ENCODE measurements at places on chromosomes 1 and 21.

GRCh38 chr1:182972829-182973228 lies 19.9 kb upstream of the SHCBP1L start:
- DNase-seq, result no peak

DNA sequence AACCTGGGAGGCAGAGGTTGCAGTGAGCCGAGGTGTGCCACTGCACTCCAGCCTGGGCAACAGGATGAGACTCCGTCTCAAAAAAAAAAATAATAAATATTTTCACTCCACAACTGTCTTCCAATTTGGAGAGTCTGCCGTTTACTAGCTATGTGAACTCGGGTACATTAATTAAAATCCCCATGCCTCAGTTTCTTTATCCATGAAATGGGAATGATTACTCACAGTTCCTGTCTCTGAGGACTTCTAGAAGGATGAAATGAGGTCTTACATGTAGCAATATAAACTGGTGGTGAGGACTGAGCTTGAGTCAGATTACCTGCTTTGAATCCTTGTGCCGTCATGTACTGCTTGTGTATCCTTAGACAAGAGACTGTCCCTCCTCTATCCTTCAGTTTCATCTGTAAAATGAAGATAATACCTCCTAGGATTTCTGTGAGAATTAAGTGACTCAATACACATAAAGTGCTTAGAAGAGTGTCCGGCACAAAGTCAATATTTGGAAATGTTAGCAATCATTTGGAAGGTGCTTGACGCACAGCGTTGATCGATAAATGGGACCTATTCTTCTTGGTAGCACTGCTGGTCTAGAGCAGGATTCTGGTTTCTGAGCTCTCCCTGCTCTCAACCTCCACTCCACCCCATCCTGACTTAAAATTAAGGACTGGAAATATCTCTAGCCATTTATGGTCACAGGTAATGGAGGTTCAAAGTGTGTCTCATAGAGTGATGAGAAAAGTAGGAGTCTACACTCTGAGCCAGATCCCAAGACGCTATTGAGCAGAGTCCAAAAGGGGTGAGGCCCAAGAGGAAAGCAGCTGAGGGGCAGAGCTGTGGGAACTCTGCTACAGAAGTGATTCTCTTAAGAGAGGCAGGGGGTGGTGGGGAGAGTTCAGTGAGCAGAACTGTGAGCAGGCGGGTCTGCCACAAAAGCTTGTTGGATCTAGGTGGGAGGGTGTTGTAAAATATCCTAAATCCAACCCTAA lies 11.6 kb upstream of the DDI2 start:
- DNase-seq, result no peak

DNA sequence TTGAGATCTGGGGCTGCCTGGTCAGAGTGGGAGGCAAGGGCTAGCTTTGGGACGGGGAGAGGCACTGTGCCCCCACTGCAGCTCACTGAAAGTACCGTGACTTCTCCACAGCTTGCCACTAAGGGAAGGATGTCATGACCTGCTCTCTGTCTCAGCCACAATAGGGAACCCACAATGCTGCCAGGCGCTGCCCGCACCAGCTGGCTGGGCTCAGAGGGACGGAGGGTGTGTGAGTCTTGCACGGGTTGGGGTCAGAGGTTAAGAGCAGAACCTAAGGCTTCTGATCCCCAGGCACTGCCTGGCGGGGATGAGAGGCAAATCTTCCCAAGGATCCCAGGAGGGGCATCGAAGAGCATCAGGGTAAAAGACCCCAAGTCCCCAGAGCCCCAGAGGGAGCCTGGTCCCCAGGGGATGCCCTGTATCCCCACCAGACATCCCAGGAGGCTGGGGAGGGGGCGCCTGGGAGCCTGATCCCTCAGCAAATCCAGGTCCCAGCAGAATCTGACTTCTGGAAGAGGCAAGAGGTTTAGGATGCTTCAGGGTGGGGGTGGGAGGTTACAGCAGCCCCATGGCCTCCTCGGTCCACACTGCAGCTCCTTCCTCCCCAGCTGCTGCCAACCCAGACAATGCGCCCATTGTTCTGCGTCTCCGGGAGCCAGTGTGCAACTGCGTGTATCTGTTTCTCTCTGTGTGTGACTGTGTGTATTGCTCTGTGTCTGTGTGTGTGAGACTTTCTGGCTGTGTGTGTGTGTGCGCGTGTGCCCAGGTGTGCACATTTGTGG lies 2.0 kb upstream of the MARCKSL1 start:
- peak; percentile 79 for DNase-seq

DNA sequence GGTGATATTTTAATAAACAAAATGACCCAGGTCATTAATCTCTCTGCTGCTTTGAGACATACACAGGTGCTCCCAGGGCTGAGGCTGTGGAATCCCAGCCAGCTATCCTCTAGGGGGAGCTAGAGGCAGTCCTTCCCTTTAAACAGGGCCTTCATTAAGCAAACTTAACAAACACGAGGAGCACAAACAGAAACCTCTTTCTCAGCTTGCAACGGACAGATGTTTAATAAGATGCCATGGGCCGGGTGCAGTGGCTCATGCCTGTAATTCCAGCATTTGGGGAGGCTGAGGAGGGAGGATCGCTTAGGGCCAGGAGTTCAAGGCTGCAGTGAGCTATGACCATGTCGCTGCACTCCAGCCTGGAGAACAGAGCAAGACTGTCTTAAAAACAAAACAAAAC lies 106.7 kb downstream of the HIVEP3 start:
- DNase-seq, result peak; percentile 71

- no peak for DNase-seq
These were observed at the start of gene AIM2 for GRCh38 chr1:159076438-159077119. AIM2 (minus strand) TSS chr1:159076766; CDS start chr1:159073499, 3,267 bp downstream.

DNA sequence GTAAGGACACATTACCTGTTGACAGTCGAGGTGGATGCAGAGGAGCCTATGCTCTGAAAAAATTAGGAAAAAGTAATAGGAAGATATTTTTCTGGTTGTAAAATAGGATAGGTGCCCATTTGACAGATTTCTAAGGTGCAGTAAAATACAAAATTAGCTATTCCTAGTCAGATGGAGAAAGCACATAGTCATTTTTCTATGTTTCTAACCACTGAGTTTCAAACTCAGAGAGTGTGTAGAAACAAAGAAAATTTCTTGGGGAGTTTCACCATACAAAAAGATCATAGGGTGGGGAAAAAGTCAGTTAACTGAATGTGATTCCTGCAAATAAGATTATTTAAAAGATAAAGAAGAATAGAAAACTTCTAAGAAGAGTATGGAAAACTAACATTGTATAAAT lies 666.9 kb downstream of the KCNT2 start:
- DNase-seq, result no peak

DNA sequence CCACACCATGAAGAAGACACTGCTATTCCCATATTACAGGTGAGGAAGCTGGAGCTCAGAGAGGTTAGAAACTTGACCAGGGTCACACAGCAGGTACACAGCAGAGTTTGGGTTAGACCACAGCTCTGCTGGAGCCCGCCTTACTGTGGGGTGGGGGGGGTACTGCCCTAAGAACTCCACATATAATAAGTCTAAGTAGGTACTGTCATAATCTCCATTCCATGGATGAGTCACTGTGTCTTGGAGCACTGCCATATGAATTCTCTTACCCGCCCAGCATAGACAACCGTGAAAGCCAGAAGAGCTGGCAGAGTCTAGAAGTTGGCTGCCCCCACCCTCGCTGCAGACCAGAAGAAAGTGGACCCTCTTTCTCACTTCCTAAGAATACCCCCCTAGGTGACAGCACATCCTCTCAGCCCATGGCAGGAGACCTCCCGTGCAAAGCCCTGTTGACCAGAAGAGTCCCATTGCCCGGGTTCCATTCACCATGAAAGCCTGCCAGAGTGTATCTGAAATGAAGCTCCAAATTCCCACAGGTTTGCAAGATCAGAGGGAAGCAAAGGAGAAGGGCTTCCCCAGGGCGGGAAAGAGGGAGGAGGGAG lies 5.2 kb upstream of the PLA2G2D start:
- DNase-seq, result peak; percentile 93

GRCh38 chr1:203629507-203630082 lies 3.0 kb downstream of the ATP2B4 start:
- no peak for DNase-seq

DNA sequence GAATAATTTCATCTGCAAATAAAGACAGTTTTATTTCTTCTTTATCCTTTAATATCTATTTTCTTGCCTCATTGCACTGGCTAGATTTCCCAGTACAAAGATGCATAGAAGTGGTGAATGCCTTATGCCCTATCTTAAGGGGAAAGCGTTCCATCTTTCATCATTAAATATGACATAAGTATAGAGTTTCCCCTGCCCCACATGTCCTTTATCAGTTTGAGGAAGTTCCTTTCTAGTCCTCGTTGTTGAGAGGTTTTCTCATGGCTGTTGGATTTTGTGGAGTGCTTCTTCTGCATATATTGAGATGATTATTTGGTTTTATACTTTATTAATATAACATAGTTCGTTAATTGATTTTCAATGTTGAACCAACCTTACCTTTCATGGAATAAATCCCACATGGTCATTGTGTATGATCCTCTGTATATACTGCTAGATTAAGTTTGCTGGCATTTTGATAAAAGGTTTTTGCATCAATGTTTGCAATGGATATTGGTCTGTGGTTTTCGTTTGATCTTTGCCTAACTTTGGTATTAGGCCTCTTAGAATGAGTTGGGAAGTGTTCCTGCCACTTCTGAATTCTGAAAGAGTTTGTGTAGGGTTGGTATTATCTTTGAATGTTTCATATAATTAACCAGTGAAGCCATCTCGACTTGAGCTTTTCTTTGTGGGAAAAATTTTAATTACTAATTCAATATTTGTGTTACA lies 15.6 kb downstream of the PRKACB start:
- no peak for DNase-seq

- peak; percentile 49 for DNase-seq
These were observed 33.8 kb upstream of the RPL11 start for GRCh38 chr1:23657659-23658275.

- DNase-seq, result no peak
These were observed 22.9 kb downstream of the CITED4 start for GRCh38 chr1:40838980-40839942.

DNA sequence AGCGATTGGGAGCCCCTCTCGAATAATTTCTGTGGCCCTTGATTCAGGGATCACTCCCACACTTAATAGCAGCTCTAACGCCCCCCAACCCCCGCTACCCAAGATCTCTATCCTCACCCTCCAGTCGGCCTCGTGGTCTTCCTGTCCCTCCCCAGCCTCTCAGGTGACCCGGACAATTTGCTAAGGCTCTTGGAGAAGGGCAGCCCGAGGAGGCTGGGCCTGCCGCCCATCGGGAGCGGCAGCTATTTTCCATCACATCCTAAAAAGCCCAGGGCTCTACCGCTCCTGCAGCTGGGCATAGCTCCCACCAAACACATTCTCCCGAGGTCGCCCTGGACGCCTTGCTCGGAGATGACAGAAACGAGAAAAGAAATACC lies 12.0 kb upstream of the PHLDA3 start:
- no peak for DNase-seq

GRCh38 chr1:30321246-30321910 lies 402.0 kb downstream of the MATN1 start:
- no peak for DNase-seq

DNA sequence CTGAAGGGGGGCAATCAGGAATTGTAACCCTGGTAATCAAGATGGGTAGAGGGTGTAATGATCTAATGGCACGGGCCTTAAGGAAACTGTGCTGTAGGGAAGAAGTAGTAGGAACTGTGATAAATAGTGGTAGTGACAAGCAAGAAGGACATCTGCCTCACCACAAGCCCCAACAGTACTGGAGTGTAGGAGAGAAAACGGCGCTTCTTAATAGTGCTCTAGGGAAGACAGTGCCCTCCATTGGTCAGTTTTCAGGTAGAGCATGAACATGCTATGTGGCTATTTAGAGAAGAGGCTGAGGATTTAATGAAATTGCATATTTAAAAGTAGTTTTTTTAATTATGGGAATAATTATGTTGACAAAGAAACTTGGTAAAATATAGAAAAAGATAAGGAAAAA lies 32.2 kb downstream of the SLC30A7 start:
- no peak for DNase-seq

GRCh38 chr1:64087768-64088167 lies 115.7 kb upstream of the UBE2U start:
- DNase-seq, result no peak

DNA sequence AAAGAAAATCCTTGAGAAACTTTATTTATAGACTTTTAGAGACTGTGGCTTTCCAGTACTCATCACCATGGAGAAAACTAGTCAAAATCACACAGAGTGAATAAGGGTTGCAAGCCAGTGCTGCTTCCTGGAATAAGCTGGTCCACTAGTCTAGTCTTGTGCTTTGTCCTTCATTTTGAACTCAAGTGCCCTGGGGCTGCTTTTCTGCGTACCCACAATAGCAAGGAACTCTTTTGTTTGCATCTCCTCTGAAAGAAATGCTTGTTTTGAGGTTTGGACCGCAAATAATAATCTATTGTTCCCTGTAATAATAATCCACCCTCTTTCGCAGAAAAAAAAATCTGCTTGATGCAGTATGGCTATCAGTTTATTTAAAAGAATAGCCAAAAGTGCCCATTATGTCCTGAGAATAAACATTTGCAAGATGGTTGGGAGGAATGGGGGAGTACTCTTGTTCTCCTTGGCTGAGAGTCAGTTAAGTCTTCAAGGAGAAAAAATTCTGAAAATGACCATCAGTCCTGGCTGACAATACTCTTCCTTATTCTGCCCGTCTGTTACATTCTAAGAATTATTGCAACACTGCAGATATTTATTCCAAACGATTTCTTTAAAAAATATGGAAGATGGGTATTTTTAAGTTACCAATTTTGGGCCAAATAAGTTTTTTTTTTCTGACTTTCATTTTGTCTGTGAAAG lies 41.9 kb downstream of the MPZL1 start:
- peak; percentile 49 for DNase-seq

- DNase-seq, result no peak
These were observed 40.4 kb upstream of the NTNG1 start for GRCh38 chr1:107100331-107100984.

- DNase-seq, result no peak
These were observed 276.9 kb downstream of the TM2D1 start for GRCh38 chr1:61447968-61448430.

GRCh38 chr1:89129911-89130310 lies 4.0 kb upstream of the GBP2 start:
- no peak for DNase-seq

GRCh38 chr21:27805696-27806095 lies 838.8 kb upstream of the ADAMTS5 start:
- no peak for DNase-seq

DNA sequence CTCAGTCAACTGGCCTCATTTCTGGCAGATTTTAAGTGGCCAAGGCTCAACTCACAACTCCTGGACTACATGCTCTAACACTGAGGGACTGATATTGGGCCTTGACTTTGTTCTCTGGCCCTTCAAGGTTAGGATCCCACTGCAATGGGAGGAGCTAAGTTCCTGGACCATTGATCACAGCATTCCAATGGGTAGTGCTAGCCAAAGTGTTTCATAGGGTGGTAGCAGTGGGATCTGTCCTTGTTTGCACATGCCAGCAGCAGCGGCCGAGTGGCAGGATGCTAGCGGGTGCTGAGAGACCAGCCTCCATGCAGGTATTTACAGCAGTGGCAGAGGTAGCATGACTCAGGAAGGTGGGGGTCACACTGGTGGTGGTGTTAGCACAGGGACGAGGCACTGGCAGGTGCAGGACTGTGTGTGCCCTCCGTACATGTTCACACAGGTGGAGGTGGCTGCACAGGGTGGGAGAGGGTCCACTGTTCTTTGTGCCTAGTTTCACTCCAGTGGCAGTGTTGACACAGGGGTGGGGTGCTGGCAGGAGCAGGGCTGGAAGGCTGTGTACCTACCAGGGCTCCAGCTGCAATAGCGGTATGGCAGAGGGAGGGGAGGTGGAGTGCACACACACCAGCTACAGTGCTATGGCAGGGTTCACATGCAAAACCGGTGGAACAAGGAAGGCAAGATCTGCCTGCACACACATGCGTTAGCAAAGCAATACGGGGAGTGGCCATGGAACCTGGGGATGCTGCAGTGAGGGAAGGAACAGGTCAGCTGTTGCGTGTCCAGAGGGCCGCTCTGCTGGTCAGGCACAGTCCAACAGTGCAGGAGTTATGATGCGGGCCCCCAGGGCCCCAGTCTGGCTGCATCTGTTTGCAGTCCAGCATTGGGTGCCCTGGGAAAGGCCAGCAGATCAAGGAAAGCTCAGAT lies 51.7 kb downstream of the COL24A1 start:
- no peak for DNase-seq

All from COLO829 (cell line).